ENCODE measurements at places on chromosomes 4 and X. TPM values are rescaled to one million over a fixed set of nuclear protein-coding genes. Genes with fewer than 3 reads are reported as not detected.

The RGN gene
- 13.3 TPM for polyA plus RNA-seq

- DNase-seq, result no peak
Observed at GRCh38 chr4:136873555-136873954, 658.7 kb downstream of the PCDH18 start.

DNA sequence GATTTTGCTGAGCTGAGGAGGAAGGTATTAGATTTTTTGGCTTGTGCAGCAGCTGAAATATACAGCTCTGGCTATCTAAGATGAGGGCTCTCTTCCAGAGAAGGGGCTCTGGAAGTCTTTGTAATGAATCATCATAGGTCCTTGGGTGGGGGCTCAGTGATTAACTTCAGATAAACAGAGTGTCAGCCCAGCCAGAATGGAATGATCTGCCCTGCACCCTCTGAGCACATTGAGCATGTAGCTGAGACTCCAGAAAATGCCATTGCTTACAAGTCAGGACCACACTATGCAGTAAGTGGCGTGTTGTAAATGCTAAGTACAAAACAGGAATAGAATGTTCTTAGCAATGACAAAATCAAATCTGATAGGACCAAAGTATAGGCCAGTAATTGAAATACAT lies 836.0 kb downstream of the PDHA2 start:
- DNase-seq, result no peak

The USP17L12 gene
- not detected for polyA plus RNA-seq

The PPP1R2C gene
- polyA plus RNA-seq, result not detected

DNA sequence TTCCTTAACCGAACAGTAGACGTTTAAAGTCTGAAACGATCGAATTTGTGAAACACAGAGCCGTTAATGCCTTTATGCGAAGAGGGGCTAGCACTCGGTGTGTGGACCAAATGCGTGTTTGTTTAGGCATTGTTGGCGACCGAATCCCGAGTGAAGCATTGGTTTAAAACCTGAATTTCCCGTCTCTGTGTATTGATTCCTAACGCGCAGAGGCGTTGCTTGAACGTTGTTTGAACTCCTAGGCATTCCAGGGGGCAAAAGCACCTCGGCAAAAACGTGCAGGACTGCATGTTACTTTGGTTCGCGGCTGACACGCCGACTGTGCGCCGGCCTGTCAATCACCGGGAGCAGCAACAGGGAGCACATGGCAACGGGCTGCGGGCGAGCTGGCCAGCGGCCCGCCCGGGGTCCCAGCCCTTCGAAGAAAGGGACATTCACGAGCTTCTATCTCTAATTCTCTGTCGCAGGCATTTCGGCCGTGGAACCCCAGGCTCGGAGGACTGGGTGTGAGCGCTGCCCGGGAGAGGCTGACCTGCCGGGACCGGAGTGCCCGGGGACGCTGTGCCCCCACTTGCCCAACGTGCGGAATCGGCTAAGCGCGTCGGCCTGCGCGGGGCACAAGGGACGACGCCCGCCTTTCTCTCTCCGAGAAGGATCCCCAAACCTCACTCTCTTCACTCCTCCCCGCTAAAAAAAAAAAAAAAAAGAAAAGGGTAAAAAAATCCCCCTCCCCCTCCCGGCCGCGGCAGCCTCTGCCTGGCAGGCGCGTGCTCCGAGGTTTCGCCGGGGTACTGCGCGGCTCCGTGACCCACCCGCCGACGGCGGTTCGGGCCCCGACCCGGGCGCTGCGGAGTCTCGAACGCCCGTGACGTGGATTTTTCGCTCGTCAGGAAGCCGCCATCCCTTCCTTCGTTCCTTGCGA lies 810 bp downstream of the SPRY1 start:
- peak; percentile 72 for DNase-seq

DNA sequence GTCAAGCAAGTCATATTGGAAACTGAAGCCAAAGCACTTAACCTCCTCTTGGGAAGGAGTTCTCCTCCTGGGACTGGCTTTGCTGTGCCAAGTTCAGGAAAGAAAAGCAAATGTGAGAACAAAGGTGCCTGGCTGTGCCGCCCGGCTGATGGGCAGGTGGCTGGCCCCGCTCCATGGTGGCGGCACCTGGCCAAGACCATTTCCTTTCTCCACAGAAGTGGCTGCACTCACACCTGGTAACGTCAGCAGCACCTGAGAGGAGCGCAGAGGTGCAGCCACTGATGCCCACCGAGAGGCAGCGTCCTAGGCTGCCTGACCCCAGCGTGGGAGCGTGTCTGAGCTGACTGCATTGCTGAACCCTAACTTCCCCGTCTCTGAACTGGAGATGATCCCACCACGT lies 54.3 kb downstream of the DCTD start:
- DNase-seq, result no peak

GRCh38 chr4:38666766-38667084 lies 2.7 kb downstream of the KLF3 start:
- no peak for DNase-seq

- no peak for DNase-seq
Observed at GRCh38 chr4:3405176-3405575, 36.6 kb upstream of the HGFAC start.

The LEF1 gene
- 48.9 TPM for polyA plus RNA-seq

DNA sequence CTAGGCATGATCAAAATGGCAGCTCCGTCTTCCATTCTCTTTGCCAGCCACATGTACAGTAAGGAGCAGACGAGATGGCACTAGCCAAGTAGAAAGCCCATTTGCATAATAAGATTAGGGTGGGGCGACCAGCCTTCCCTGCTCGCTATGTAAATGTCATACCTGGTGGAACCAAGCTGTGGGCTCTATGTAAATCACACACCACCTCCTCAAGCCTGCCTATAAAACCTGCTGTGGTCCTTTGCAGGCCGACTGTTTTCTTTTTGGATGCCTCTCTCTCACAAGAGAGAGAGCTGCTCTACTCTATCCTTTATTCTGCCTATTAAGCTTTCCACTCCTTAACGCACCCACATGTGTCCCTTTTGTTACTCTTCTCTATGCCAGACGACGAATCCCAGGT lies 1472.7 kb downstream of the ARAP2 start:
- DNase-seq, result no peak

DNA sequence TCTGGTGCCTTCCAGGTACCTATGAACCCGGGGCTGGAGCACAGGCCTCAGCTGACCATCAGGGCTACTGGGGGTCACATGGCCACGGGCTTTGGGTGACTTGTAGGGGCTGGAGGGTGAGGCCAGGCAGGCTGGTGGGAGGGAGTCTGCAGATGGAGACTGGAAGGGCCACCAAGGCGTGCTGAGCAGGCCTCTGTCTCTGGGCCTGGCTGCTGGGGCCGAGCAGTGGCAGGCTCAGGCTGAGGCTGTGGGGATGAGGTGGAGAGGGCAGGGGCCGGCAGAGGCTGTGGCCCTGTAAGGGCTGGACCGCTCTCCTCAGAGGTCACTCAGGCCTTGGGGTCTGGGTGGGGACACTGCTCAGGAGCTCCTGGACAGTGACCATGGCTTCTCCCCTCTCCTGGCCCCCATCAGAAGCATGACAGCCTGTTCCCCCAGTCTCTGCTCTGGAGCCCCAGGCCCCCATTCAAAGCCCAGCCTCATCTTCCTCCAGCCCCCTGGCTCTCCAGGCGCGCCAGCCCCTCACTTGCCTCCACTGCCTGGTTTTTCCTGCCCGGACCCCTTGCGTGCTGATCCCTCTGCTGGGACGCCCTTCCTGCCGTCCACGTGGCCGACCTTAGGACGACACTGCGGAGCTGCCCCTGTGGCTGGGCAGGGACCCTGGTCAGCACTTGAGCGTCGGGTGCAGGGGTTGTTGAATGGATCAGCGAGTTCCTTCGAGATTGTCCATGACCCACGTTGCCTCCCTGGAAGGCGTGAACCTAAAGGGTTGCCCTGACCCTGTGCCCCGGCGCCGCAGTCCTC lies 11.1 kb upstream of the NAT8L start:
- no peak for DNase-seq

- no peak for DNase-seq
Observed at GRCh38 chr4:176436293-176436973, 116.7 kb downstream of the SPCS3 start.

- DNase-seq, result no peak
Observed at GRCh38 chrX:114037515-114037914, 546.4 kb upstream of the HTR2C start.

DNA sequence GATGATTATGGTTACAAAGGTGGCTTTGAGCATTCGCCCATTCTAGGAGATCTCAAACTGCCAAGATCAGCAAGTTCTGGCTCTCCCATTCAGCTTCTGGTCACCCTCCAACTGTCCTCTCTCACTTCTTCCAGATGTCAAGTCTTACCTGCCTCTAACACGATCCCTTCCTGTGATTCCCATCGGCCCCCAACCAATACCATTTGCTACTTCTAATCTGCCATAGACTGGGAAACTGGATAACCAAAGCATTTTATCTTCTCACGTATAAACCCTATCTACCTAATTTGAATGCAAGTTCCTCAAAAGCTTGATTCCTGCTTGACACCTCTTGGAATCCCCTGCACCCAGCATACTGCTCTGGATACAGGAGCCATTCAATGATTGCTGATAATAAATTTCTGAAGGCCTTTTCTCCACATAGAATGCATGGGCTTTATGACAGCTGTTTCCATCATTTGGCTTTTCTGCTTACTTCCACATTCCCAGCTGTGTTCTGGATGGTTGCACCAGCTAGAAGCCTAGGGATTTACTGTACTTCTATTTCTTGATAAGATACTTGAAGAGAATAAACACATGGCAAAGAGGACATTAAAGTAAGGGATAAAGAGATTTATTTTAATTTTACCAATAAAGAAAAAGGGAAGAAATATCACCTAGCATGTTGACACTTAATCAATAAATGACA lies 9.6 kb downstream of the GPC4 start:
- DNase-seq, result no peak

DNA sequence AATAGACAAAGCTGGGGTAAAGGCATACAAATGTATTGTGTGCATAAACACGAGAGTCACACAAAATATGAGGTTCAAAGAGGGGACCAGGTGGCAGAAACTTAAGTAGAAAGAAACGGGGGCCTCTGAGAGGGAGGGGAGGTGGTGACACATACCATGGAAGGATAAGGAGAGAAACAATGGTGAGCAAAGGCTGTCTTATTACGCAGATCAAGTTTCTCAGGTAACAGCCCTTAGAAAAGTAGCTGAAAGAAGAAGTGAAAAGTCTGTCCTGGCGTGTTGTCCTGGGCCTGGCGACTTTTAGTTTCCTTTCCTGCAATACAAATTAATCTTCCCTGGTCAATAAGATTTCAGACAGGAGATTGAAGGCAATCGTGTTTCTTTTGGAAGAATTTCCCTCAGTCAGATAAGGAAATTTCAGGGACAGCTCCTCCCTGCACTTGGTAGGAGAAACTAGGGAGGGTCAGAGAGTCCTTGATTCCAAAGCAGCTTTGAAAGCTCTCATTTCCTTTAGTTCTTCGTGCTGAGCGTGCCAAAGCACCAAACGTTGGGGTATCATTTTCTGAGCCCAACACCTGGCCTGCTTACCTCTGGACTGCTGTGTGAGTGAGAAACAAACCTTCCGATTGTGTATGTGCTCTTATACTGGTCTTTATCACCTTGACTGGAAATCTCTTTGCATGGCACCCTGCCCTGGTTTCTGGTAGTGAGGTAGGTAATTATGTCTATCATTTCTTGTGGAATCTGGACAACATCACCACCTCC lies 676.7 kb upstream of the LCORL start:
- no peak for DNase-seq

- no peak for DNase-seq
Observed at GRCh38 chr4:47674144-47674543, 163.7 kb downstream of the CORIN start.
